HCEC 1CT (cell line): ENCODE measurements at places on chromosomes 7 and 10.

- no peak for DNase-seq
Observed at GRCh38 chr7:6012355-6013104, 3.5 kb downstream of the AIMP2 start.

- DNase-seq, result no peak
Observed at GRCh38 chr7:118771672-118772071, 547.2 kb downstream of the ANKRD7 start.

DNA sequence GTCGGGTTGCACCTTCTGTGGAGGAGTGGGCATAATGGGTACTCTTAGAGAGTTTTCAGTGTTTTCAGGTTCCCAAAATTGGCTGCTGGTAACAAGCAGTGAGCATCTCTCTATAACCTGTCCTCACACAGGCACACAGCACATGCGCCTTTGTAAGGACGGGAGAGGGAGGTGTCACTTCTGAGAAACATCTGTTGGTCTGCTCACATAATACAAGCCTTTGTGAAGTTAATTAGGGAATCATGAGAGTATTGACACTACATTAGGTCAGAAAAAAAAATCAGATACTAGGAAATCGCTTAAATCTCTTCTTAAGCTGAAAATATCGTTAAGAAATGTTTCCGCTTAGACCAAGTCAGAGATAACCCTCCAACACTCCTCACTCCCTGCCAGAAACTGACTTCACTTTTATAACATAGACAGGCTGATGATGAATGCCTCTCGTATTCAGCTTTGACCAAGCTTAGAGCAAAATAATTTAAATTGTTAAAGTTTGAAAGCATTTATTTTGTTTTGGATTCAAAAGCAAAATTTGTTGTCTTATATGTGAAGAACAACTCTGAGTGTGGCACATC is 769.7 kb downstream of the TNS3 start:
- no peak for DNase-seq

DNA sequence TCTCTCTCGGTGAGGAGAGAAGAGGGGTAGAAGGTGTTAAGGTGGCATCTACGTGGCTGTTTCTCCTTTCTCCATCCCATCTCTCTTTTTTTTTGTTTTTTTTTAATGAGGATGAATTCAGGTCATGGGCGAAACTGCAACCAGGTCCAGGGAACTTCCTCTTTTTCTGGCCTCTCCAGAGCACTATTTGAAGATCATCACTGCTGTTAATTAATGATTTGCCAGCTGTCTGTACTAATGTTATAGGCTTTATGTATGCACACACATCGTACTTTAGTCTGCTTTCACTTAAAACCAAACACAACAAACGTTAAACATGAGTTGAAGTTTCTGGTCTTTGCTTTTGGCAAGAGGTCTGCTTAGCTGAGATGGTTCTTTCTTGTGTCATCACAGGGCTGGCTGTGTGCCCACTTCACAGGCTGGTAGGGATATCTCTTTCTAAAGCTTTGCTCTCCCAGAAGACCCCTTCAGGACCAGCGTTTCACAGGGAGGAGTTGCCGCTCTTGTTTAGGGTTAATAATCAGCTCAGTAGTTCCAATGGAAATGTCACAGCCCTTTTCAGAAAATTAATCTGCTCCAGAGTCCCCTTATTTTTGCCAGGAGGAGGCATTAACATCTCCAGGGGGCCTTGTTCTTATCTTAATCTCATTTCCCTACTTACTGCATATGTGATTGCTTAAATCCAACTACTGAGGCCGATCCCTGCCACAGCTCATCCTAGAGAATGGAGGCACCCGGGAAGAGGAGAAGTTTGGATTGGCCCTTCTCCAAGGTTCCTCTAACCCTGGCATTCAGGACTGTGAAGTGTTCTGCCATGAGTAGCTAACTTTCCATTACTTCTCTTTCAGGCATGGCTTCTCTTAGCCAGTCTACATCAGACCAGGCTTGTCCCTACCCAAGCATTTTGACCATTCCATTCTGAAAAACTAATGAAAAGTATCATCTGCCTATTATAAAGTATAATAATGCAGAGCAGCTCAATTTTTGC is 273.9 kb upstream of the NFE2L3 start:
- no peak for DNase-seq
